Activated CD4-positive, alpha-beta T cell treated with anti-CD3 and anti-CD28 coated beads, Interleukin-2, amount 10 ng/mL, durations not matched to agents 24 days and 14 days (primary cell): ENCODE measurements at places on chromosomes 7 and 10.
A peak's percentile ranks its signal among the peaks of the same experiment; 100 is the strongest.

- no peak for DNase-seq
Measured at GRCh38 chr7:74212661-74213060, 2.9 kb downstream of the LAT2 start.

DNA sequence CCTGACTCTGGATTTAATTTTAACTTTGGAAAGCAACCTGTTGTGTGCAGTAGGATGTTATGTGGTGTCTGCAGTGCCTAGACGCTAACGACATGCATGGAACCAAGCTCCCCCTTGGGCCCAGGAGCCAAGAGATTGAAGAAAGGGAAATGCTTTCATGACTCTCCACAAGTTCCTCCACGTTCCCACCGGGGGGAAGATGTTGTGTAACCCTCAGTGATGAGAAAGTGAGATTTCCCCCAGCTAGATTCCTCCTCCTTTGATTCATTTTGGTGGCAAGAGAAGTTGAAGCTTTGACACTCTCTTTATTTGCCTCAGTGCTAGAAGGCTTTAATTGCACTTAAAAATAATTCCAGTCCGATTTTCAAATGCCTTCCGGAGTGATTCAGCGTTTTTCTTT lies 157.9 kb upstream of the INSYN2A start:
- DNase-seq, result no peak

- peak; percentile 98 for DNase-seq
Measured at GRCh38 chr7:36366718-36367560, 22.7 kb upstream of the ANLN start.

- DNase-seq, result no peak
Measured at GRCh38 chr7:136496551-136496950, 371.9 kb upstream of the CHRM2 start.

GRCh38 chr7:12092499-12093130 lies 118.5 kb upstream of the TMEM106B start:
- no peak for DNase-seq

GRCh38 chr7:128902761-128903585 lies 7.5 kb downstream of the KCP start:
- no peak for DNase-seq

DNA sequence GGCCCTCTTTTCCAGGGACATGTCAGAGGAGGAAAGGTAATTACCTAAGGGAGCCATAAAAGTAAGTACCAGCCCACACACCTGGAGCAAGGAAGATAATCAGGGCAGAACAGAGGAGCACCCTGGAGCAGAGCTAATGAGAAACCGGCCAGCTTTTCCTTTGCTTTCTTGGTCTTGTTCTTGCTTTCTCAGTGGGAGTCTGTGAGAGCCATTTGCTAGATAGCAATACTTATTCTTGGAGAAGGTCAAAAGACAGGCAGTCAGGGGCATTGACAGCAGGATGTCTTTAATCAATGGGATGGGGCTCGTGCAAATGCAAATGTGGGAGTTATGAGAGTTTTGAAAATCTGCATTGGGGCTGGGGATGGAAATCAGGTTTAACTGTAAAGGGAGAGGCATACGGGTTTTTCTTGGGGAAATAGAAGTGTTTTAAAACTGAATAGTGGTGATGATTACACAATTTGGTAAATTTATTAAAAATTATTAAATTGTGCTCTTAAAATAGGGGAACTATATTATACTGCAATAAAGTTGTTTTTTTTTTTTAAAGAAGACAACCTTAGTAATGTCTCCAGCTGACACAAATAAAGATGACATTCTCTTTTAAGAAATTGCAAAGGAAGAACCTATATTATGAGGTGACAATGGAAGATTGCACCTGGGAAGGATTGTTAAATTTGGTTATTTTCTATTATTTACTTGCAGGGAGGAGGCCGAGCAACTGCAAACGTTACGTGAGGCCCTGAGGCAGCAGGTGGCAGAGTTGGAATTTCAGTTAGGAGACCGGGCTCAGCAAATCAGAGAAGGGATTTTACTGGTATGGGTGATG lies 35.6 kb upstream of the PPP1R17 start:
- DNase-seq, result no peak

GRCh38 chr7:55523366-55523765 lies 48.9 kb downstream of the VOPP1 start:
- no peak for DNase-seq

- peak; percentile 89 for DNase-seq
Measured at GRCh38 chr10:102422545-102423129, 2.0 kb downstream of the FBXL15 start.

DNA sequence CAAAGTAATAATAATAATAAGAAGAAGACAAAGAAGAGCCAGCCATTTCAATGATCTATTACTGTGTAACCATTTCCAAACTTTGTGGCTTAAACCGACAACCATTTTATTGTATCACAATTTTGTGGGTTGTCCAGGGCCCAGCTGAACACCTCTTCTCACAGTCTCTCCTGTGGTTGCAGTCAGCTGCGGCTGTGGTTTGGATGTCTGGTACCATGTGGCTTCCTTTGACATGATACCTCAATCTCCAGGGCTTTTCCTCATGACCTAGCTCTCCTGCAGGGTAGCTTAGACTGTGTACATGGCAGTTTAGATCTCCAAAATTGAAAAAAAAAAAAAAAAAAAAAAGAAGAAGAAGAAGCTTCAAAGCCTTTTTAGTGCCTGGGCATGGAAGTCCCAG lies 72.6 kb upstream of the NFKB2 start:
- DNase-seq, result peak; percentile 85

GRCh38 chr10:30583778-30584415 lies 45.7 kb downstream of the LYZL2 start:
- DNase-seq, result peak; percentile 69

- DNase-seq, result no peak
Measured at GRCh38 chr7:148702876-148703670, 4.4 kb downstream of the CUL1 start.

DNA sequence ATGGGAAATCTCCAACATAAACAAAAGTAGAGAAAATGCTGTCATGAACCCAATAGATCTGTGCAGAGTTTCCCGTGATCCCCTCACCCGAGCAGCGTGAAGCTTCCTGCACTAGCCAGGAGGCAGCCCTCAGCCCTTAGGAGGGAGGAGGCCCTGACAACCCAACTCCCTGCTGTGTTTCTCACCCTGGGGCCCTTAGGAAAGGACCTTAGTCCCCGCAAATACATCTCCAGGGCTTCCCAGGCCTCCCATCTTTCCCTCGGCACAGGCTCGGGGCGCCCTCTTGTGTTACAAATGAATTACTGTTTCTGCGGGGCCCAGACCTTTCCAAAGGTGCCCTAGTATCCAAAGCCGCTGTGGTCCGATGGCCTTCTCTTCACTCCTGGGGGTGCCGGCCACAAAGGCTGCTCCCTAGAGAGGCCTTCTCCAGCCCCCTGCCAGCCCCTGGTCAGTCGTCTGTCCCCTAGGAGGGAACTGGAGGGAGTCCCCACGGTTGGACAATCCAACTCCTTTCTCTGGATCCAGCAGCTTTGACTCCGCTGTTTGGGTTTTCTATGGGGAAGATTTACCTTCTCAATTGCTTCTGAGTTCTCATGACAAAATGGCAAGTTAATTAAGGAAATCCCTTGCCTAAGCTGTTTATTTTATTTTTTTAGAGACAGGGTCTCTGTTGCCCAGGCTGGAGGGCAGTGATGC lies 49.9 kb upstream of the SH2B2 start:
- DNase-seq, result peak; percentile 85

GRCh38 chr10:20277820-20278219 lies 461.6 kb downstream of the PLXDC2 start:
- no peak for DNase-seq

DNA sequence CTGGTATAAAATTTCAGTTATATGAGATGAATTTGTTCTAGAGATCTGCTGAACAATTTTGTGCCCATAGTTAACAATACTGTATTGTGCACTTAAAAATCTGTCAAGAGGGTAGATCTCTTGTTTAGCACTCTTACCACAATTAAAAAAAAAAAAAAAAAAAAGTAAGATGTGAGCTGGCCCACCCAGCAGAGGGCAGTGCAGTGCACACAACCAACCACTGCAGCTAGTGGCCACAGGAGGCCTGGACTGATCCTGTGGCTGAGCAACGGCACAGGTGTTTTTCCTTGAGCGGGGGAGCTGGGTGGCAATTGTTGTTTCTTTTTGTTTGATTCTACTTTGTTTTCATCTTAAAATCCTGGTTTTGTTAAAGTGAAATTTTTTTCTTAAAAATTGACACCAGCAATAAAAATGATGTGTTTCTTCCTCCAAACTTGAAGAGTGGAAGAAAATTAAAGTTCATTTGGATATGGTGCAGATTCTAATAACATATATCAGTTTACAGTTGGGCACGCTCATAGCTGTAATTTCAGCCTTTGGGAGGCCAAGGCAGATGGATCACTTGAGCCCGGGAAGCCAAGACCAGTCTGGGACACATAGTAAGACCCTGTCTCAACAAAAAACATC lies 171.1 kb upstream of the TBX20 start:
- DNase-seq, result peak; percentile 84

- DNase-seq, result no peak
Measured at GRCh38 chr10:78755063-78755701, 313.6 kb upstream of the ZMIZ1 start.

DNA sequence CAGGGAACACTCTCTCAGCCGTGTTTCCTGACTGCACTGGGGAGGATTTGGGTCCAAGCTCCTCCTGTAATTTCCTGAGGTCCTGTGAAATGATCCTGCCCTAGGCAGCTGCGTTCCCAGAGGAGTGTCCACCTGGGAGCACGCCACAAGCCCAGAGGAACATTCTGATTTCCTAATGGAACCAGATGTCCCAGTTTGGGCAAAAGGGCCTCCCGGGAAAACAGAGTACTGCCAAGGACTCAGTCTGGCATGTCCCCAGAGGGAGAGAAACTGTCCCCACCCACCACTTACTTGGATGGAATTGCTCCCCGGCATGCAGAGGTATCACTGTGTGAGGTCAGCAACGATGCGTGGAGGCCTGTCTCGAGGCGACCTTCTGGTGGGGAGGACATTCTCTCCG lies 34.5 kb downstream of the ASB13 start:
- DNase-seq, result no peak

DNA sequence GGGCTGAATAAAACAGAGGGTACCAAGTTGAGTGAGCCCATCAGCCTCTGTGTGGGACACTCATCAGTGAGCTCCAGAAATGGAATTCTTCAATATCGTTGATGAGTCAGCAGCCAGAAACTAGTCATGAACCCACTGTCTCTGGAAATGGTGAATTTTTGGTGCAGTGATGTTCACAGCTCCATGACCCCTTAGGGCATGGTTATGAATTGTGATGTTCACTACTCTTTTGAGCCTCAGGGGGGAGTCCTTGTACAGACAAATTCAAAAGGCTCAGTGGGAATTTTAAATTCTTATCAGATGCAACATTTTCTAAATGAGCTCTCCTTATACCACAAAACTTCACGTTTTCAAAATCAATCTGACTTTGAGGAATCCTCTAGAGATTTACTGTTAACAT lies 335.7 kb downstream of the PHTF2 start:
- DNase-seq, result no peak

DNA sequence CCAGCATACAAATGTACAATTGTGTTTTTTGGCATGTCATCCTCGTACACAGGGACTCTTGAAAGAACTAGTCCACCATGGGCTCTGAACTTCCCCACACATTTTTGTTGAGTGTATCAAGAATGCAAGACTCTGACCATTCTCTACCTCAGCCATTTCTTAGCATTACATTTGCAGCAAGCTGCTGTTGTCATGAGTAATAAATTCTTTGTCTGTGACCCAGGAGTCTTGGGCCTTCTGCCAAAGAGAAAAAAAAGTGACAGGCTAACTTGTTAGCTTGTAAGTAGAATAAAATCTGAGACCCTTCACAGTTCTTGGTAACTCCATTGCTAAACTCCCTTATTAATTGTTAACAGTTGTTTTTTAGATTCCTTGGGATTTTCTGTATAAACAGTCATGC lies 542.3 kb upstream of the MBL2 start:
- DNase-seq, result no peak

DNA sequence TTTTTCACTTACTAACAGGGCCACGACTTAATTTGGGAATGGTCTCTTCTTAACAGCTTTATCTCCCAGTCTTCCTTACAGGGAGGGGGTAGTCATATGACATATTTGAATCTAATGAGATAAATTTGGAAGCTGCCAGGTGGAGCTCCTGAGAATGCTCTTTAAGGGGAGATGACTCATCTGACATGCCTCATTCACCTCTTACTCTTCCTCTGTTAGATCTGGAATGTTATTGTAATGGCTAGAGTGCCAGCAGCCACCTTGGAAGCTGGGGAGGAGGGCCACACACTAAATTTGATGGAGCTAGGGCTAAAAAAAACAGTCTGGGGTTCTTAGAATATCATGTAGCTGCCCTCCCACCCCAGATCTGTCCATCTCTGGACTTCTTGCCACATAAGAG lies 22.7 kb downstream of the HECW1 start:
- DNase-seq, result no peak

- no peak for DNase-seq
Measured at GRCh38 chr7:108112683-108113082, 17.5 kb downstream of the LAMB4 start.

GRCh38 chr10:117241541-117242462 lies 888 bp downstream of the SLC18A2 start:
- no peak for DNase-seq

DNA sequence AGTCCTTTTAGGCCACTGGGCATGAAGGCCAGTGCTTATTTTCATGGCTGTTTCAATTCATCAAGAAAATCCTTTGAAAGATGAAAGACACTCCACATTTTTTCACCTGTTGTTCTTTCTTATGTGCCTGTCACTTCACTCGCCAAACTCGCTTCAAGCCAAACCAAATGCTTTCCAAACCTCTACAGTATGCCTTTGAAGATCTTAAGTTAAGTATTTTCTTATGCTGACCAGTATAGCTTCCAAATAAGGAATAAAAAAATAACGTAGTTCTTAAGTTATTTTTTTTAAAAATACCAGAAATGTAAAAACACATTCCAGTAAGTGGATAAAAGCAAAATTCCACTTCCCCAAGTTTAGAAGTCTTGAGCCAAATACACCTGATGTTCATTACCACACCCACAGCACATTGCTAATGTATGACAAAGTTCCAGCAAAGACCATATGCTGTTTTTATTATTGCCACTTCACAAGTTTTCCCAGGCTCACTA lies 186.1 kb downstream of the MTERF1 start:
- no peak for DNase-seq

- no peak for DNase-seq
Measured at GRCh38 chr7:158368449-158368848, 219.2 kb downstream of the PTPRN2 start.

GRCh38 chr10:133335246-133336117 lies 1.2 kb downstream of the CALY start:
- DNase-seq, result peak; percentile 93

- no peak for DNase-seq
Measured at GRCh38 chr10:93911866-93912265, 18.1 kb downstream of the SLC35G1 start.

- no peak for DNase-seq
Measured at GRCh38 chr10:115141254-115141653, 48.1 kb downstream of the ATRNL1 start.

- no peak for DNase-seq
Measured at GRCh38 chr7:13920053-13920697, 69.3 kb downstream of the ETV1 start.
